Activated CD4-positive, alpha-beta T cell treated with anti-CD3 and anti-CD28 coated beads for 36 hours (primary cell): ENCODE measurements at places on chromosomes 3 and 15. TPM values are rescaled to one million over a fixed set of nuclear protein-coding genes. Genes with fewer than 3 reads are reported as not detected.

Gene CCR5
- total RNA-seq = 0.14 TPM

Gene ALAS1
- 68.7 TPM for total RNA-seq

Gene PTX3
- total RNA-seq = 0.18 TPM

Gene A4GNT
- not detected for total RNA-seq

Gene BTD
- total RNA-seq = 3.8 TPM

Gene RBPMS2
- total RNA-seq = not detected

Gene DAG1
- total RNA-seq = 9.2 TPM

Gene CX3CR1
- total RNA-seq = 0.14 TPM

Gene ISLR
- not detected for total RNA-seq

Gene GOLGA8S
- total RNA-seq = not detected

- H3K4me3 ChIP-seq = no peak overlapping the region
- H3K4me1 ChIP-seq = peaks cover 26% of the 10 kb centered on the region
- no peak for DNase-seq
- H3K27me3 ChIP-seq = no peaks in the 10 kb centered on the region
- peaks cover 32% of the 10 kb centered on the region for H3K36me3 ChIP-seq
Measured at GRCh38 chr3:136651581-136651980, 100.6 kb downstream of the STAG1 start.

DNA sequence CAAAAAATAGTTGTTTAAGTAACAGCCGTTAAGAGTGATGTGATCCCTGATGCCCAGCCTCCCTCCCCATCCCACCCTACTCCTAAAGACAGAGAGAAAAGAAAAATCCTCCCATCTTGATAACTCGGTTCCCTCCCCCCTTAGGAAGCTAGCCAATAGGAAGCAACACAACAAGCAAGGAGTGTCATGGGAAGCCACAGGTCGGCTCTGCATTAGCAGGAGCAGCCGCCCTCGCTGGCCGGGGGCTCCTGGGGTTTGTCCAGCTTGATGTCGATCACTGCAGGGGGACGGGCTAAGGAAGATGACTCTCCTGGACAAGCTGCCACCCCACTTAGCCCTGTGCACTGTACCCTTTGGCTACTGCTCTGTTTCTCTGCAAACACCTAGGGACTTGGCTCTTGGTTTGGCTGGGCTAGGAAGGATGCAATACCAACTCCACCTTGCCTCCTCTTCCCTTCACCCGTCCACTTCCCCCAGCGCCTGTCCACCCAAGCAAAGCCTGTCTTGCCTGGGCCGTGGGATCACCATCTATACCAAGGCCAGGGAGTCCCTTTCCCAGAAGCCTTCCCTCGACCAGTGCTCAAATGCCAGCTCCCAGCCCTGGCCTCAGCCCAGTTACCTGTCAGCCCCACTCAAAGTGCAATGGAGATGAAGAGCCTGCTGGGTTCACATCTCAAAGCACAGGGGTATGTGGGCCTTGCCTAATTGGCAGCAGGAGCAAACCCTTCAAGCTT, 23.1 kb downstream of the SRPRB start:
- H3K4me3 ChIP-seq = no peak overlapping the region

- no peak for DNase-seq
- no peaks in the 10 kb centered on the region for H3K36me3 ChIP-seq
- H3K27me3 ChIP-seq = no peaks in the 10 kb centered on the region
- H3K4me3 ChIP-seq = no peak overlapping the region
Measured at GRCh38 chr15:87609474-87609873, 647.1 kb downstream of the NTRK3 start.

- H3K4me3 ChIP-seq = no peak overlapping the region
- no peak for DNase-seq
- H3K27ac ChIP-seq = no peak overlapping the region
- H3K27me3 ChIP-seq = peaks cover 2% of the 10 kb centered on the region
- no peaks in the 10 kb centered on the region for H3K4me1 ChIP-seq
Measured at GRCh38 chr3:140726066-140726465, 48.2 kb downstream of the TRIM42 start.

DNA sequence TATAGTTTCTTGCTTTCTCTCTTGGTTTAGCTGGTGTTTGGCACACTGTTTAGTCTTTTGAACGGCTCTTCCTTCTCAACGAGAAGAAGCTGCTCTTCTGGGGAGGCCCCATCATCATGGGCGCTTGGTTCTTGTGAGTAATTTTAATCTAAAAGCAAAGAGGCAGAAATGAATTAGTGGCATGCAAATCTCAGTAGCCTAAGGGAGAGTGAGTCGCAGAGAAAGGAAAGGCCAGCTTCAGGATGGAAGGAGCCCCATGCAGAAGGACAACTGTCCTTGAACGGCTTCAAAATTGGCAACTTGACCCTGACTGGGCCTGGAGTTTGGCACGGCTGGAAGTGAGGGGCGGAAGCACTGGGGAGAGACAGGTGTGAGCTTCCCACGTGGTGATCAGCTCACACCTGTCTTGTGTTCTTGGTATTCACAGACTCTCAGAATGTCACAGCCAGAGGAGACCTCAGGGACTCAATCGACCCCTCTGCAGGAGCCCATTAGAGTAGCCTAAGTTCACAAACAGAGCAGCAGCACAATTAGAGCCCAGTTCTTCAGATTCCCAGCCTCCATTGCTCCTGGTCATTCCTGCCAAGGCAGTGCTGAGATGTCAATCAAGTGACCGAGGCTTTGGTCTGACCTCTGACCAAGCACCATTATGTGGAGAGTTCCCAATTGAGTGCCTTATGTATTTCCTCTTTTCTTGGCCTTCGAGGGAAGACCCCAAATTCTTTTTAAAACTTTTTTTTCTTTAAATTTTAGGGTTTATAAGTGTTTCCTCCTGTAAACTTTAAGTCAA, 41.3 kb upstream of the ETV5 start:
- DNase-seq = no peak
- peaks cover 38% of the 10 kb centered on the region for H3K27me3 ChIP-seq
- no peak overlapping the region for H3K4me3 ChIP-seq
- peaks cover 13% of the 10 kb centered on the region for H3K4me1 ChIP-seq
- no peak overlapping the region for H3K27ac ChIP-seq
- no peaks in the 10 kb centered on the region for H3K36me3 ChIP-seq

DNA sequence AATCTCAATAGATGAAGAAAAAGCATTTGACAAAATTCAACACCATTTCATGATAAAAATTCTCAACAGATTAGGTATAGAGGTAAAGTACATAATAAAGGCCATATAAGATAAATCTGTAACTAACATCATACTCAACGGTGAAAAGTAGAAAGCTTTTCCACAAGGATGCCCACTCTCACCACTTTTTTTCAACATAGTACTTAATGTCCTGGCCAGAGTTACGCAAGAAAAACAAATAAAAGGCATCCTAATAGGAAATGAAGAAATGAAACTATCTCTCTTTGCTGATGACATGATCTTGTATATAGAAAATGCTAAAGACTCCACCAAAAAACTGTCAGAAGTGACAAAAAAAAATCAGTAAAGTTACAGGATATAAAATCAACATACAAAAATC, 33.0 kb downstream of the THBS1 start:
- peaks cover 3% of the 10 kb centered on the region for H3K4me1 ChIP-seq
- no peak overlapping the region for H3K4me3 ChIP-seq
- H3K36me3 ChIP-seq = peaks cover 2% of the 10 kb centered on the region
- no peak overlapping the region for H3K27ac ChIP-seq
- H3K27me3 ChIP-seq = peaks cover 2% of the 10 kb centered on the region

GRCh38 chr3:167941234-167941995, 154.3 kb downstream of the GOLIM4 start:
- H3K36me3 ChIP-seq = no peaks in the 10 kb centered on the region
- peaks cover 11% of the 10 kb centered on the region for H3K27me3 ChIP-seq
- no peak overlapping the region for H3K4me3 ChIP-seq
- no peaks in the 10 kb centered on the region for H3K4me1 ChIP-seq

GRCh38 chr3:109050591-109051167, 67.3 kb downstream of the MORC1 start:
- H3K27me3 ChIP-seq = no peaks in the 10 kb centered on the region
- H3K27ac ChIP-seq = no peak overlapping the region
- H3K4me1 ChIP-seq = no peaks in the 10 kb centered on the region
- no peaks in the 10 kb centered on the region for H3K36me3 ChIP-seq
- no peak overlapping the region for H3K4me3 ChIP-seq
- peak; percentile 46 for DNase-seq

DNA sequence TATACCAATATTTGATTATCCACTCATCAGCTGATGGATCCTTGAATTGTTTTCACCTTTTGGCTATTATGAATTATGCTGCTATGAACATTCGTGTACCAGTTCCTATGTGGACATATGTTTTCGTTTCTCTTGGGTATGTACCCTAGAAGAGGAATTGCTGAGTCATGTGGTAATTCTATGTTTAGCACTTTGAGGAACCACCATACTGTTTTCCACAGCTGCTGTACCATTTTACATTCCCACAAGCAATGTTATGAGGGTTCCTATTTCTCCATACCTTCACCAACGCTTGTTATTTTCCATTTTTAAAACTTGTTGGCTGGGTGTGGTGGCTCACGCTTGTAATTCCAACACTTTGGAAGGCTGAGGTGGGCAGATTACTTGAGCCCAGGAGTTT, 62.9 kb downstream of the RPLP1 start:
- H3K27me3 ChIP-seq = peaks cover 9% of the 10 kb centered on the region
- no peaks in the 10 kb centered on the region for H3K36me3 ChIP-seq
- DNase-seq = no peak
- no peak overlapping the region for H3K27ac ChIP-seq

- no peak for DNase-seq
- no peak overlapping the region for H3K27ac ChIP-seq
- peaks cover 2% of the 10 kb centered on the region for H3K4me1 ChIP-seq
- H3K4me3 ChIP-seq = no peak overlapping the region
Measured at GRCh38 chr3:45442679-45443253, 54.4 kb downstream of the LARS2 start.

DNA sequence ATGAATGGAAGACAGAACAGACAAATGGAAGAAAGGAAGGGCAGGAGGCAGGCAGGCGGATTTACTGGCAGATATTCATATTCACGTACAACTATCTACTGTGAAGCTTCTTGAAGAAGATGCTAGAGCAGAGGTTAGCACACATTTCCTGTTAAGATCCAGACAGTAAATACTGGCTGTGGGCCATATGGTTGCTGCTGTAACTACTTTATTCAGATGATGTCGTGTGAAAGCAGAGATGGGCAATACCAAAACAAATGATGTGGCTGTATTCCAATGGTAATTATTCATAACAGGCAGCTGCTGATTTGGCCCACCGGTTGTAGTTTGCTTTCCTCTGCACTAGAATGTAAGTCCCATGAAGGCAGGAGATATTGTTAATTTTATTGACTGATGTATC, 115.7 kb upstream of the PRTG start:
- no peak for DNase-seq
- H3K4me1 ChIP-seq = no peaks in the 10 kb centered on the region
- H3K36me3 ChIP-seq = peaks cover 12% of the 10 kb centered on the region
- no peaks in the 10 kb centered on the region for H3K27me3 ChIP-seq
- H3K4me3 ChIP-seq = no peak overlapping the region

DNA sequence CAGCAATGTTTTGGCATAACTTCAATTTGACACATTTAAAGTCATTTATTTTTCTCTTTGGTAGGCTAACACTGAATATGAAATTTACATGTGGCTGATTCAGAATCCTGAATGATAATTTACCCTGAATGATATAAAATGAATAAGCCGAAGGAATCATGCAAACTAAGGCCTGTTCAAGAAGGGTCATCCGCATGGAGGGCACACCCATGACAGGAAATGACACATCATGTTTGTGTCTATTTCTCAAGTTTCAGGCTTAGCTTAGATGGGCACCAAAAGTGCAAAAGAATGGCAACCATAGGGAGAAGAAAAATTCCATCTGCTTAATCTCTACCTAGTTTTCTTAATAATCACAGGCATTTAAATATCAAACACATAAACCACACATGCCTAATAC, 141.5 kb downstream of the DUT start:
- DNase-seq = no peak
- no peaks in the 10 kb centered on the region for H3K4me1 ChIP-seq
- H3K27me3 ChIP-seq = no peaks in the 10 kb centered on the region
- H3K4me3 ChIP-seq = no peak overlapping the region
- no peaks in the 10 kb centered on the region for H3K36me3 ChIP-seq

- H3K36me3 ChIP-seq = no peaks in the 10 kb centered on the region
- H3K4me3 ChIP-seq = no peak overlapping the region
- no peak overlapping the region for H3K27ac ChIP-seq
- DNase-seq = no peak
- no peaks in the 10 kb centered on the region for H3K27me3 ChIP-seq
- peaks cover 14% of the 10 kb centered on the region for H3K4me1 ChIP-seq
Measured at GRCh38 chr3:46492890-46493547, 4.8 kb upstream of the RTP3 start.

DNA sequence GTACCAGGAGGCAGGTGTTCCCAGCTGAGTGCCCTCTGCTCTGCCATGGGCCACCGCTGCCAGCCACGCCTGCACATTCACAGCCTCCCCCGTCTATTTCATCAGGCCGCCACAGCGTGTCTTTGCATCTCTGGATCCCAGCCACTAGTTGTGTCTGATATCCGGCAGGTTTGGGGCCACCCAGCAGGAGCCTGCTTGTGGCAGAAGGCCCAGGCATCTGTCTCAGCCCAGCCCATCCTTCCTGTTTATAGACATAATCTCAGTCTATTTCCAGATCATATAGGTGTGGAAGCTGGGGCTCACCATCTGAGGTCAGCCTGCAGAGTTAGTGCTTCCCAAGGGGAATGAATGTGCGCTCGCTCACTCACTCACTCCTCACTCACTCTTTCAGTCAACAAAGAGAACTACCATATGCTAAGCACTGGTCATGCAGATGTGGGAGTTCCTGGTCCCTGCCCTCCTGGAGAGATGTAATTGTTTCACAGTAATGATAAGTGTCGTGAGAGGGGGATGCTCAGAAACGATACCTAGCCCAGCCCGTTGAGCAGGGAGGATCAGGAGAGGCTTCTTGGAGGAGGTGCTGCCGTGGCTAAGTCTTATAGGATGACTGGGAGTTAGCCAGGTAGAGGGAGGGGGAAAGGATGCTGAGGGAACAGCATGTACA, 60.6 kb downstream of the FGD5 start:
- DNase-seq = peak; percentile 48
- no peaks in the 10 kb centered on the region for H3K27me3 ChIP-seq
- peaks cover 41% of the 10 kb centered on the region for H3K4me1 ChIP-seq
- H3K4me3 ChIP-seq = no peak overlapping the region
- no peak overlapping the region for H3K27ac ChIP-seq

DNA sequence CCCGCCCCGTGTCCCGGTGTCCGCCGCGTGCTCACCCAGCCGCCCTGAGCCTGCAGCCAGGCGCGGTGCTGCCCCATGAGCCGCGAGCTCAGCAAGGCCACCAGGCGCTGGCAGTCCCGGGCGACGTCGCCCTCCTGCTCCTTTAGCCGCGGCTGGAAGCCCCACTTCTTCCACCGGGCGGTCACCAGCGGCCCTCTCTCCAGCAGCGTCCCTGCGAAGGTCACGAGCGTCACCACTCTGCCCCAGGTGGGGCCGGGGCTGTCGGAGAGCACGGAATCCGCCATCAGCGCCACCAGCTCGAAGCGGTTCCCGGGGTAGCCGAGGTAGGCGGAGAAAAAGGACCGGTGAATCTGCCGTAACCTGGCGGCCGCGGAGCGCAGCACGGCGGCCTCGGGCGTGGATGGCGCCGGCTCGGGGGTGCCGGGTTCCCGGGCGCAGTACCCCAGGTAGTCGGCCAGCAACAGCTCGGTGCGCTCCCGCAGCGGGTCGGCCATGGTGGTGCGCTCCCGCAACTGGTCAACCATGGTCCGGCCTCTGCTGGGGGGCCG, 298 bp downstream of the BCL2L10 start:
- H3K4me3 ChIP-seq = peak overlapping the region; percentile 54
- peaks cover 16% of the 10 kb centered on the region for H3K27me3 ChIP-seq
- peaks cover 12% of the 10 kb centered on the region for H3K4me1 ChIP-seq
- no peaks in the 10 kb centered on the region for H3K36me3 ChIP-seq
- peak; percentile 67 for DNase-seq
